ENCODE measurements at places on chromosomes 7 and 10. TPM values are rescaled to one million over a fixed set of nuclear protein-coding genes. Genes with fewer than 3 reads are reported as not detected.

- DNase-seq, result no peak
Measured at GRCh38 chr10:77562742-77563141, 74.9 kb downstream of the KCNMA1 start.

The HIP1 gene
- polyA plus RNA-seq, result 35.6 TPM

GRCh38 chr7:55065511-55066229 lies 46.9 kb downstream of the EGFR start:
- peak; percentile 61 for DNase-seq

The FAM241B gene
- 11.5 TPM for polyA plus RNA-seq

- DNase-seq, result no peak
Measured at GRCh38 chr10:63537536-63537935, 16.3 kb downstream of the REEP3 start.

DNA sequence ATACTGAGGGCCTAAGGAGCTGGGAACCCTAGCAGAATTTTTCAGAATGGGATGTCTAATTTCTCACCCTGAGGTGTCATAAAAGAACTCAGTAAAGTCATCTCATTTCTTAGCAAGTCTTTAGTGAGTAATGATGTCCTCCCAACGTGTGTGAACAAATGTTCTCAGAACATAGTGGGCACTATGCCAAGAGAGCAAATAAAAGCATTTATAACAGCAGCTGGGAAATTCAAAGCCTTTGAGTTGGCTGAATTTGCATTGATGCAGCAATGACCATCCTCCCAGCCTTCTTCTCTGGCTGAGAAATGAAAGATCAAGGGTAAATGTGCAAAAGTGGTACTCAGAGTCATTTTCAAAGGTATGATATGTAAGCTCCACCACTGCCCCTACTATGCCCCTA lies 109.4 kb downstream of the FAM107B start:
- DNase-seq, result no peak

GRCh38 chr7:20779041-20779440 lies 7.6 kb downstream of the SP8 start:
- no peak for DNase-seq

DNA sequence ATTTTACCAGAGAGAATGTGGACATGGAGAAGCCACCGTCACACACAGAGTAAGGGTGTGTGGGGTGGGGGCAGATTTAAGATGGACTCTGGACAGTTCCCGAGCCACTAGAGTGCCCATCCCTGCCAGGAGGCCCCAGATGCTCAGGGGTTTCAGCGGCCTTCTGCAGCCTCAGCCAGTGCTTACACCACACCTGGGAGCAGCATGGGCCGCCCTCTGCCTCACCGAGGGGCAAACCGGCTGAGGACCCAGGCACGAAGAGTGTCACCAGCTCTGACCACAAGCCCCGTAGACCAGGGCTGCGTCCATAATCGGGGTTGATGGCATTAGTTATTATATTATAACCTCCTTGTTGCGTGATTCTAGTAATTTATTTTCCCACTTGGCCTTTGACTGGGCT lies 6.7 kb upstream of the MNX1 start:
- DNase-seq, result no peak

The DDC gene
- polyA plus RNA-seq, result 64.9 TPM

All from renal pelvis (tissue), 12 donors.